Iris pigment epithelial cell (primary cell): ENCODE measurements at places on chromosomes 7 and 10.

DNA sequence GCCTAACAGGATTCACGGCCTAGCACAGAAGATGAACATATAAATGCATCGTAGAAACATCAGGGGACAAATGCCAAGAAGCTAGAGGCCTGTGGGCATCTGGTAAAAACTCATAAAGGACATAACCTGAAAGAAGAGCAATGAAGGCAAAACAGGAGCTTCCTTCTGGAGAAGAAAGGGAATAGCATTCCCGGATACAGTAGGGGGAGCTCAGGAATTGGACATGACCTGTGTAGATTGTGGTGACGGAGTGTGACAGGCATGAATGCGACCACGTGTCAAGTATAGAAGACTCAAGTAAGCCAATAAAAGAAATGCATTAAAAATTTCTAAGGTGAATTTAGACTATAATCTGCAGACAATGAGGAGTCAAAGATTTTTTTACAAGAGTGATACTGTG is 270.1 kb downstream of the AGMO start:
- DNase-seq, result no peak

- no peak for DNase-seq
These were observed 66.9 kb upstream of the SEMA3A start for GRCh38 chr7:84261509-84261908.

DNA sequence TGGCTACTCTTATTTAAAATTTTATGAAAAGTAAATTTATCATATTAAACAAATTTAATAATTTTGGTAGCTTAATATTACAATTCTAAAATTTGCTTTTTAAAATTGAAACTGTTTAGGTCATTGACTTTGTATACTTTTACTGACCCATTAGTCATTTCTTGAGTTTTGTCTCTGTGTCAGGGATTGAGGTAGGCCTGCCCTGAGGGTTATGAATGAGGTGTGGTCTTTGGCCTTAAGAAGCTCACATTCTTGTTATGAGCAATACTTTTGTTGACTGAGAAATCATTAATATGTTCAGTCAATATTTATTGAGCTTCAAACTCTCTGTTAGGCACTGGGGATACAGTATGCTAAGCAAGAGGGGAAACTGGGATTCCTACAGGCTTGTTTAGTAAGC is 47.0 kb upstream of the RPA3 start:
- DNase-seq, result no peak

DNA sequence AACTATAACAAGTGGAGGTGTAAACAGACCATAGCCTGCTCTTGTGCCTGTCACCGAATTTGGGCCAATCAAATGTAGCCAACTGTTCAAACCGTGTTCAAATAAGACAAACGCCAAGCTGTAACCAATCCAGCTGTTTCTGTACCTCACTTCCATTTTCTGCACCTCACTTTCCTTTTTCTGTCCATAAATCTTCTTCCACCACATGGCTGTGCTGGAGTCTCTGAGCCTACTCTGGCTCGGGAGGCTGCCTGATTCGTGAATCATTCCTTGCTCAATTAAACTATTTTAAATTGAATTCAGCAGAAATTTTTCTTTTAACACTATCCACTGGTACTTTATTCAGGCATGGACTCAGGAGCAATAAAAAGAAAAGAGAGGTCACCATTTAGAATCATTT is 29.9 kb upstream of the COL1A2 start:
- no peak for DNase-seq

- peak; percentile 11 for DNase-seq
These were observed 26.4 kb downstream of the DRGX start for GRCh38 chr10:49369216-49370162.

DNA sequence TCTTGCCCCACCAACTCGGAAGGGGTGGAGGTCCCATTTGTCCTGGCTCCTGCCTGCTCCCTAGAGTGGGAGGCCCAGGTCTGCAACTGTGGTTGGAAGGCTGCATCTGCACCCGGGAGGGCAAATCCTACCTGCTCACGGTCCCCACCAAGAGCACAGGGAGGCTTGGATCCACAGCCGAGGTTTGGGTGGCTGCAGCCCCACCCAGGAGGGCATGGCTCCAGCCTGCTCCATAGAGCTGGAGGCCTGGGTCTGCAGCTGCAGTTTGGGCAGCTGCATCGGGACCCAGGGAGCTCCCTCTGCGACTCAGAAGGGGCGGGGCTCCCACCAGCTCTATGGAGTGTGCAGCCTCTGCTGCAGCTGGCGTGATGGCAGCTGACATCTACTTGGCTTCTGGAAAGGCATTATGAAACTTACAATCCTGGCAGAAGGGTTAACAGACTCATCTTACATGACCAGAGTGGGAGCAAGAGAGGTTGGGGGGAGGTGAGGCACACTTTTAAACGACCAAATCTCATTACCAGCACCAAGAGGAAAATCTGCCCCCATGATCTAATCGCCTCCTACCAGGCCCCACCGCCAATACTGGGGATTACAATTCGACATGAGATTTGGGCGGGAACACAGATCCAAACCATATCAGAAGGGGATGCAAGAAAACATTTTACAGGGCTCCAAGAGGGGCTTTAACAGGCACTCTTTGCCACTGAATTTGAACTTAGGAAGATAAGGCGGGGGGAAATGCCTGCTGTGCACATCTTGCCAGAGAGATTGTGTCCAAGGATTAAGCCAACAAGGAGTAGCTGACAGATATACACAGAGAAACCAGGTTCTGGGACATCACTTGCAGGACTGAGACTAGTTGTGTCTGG is 8.2 kb upstream of the BLVRA start:
- peak; percentile 17 for DNase-seq

DNA sequence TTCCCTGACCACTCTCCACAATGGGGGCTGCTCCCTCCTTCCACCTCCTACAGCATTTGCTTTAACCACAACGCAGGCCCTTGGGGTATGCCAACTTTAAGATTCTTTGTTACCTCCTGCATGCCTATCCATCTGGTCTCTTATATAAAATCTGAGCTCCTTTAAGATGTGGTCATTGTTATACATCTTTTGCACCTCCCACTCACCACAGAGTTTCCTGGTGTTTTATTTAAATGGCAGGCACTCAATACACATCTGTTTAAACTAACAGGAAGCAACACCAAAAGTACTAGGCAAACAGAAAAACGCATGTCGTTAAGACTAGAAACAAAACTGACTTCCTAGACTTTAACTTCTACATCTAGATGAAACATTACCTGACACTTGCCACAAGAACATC is 36.3 kb downstream of the SLC25A13 start:
- no peak for DNase-seq

- peak; percentile 31 for DNase-seq
These were observed 125.2 kb downstream of the MAD1L1 start for GRCh38 chr7:2107386-2108070.

DNA sequence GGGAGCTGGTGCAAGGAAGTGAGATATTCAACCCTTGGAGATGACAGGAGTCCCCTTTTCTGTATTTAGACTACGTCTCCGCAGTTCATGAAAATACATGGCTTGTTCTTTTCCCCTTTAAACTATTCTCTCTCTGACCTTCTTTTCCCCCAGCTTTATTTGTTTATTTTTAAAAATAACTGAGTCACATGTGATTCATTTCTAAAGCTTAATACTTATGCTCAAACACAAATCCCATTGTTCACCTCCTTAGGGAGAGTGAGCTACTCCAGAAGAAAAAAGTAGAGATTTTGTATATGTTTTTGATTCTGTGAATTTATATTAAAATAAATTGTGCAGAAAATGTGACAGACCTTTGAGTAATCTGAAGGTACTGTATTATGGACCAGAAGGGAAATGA is 35.9 kb upstream of the FZD1 start:
- peak; percentile 45 for DNase-seq

DNA sequence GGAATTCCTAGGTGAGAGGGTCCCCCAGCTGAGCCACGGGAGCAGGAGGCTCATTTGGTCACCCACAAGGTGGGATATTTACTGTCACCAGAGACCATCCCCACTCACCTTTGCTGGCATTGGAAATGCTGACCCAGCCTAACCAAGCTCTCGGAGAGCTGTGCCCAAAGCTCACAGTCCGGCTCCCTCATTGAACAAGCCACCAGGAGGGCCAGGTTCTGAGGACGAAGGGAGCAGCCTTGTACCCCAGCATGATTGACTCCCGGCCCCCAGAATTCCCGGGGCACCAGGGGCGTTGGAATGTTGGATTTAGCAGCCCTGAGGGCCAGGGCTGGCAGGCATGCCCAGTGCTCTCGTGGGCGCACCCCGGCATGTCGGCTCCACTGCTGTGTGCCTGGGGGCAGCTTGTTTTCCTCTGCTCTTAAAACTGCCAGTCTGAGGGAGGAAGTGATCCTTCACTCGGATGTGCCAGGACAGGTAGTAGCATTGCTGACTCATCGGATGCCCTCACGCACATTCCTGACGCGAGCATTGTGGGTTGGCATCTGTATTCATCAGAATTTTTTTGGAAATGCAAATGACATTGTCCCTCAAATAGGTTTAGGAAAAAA is 23.3 kb downstream of the CLIP2 start:
- DNase-seq, result no peak
